ENCODE measurements at places on chromosomes 13 and 19.

- no peak for DNase-seq
These were observed 85.7 kb downstream of the C13orf42 start for GRCh38 chr13:51025245-51025905.

GRCh38 chr13:101065329-101065728, 351.0 kb downstream of the NALCN start:
- DNase-seq, result no peak

GRCh38 chr13:35496006-35496405, 19.5 kb upstream of the MAB21L1 start:
- no peak for DNase-seq

DNA sequence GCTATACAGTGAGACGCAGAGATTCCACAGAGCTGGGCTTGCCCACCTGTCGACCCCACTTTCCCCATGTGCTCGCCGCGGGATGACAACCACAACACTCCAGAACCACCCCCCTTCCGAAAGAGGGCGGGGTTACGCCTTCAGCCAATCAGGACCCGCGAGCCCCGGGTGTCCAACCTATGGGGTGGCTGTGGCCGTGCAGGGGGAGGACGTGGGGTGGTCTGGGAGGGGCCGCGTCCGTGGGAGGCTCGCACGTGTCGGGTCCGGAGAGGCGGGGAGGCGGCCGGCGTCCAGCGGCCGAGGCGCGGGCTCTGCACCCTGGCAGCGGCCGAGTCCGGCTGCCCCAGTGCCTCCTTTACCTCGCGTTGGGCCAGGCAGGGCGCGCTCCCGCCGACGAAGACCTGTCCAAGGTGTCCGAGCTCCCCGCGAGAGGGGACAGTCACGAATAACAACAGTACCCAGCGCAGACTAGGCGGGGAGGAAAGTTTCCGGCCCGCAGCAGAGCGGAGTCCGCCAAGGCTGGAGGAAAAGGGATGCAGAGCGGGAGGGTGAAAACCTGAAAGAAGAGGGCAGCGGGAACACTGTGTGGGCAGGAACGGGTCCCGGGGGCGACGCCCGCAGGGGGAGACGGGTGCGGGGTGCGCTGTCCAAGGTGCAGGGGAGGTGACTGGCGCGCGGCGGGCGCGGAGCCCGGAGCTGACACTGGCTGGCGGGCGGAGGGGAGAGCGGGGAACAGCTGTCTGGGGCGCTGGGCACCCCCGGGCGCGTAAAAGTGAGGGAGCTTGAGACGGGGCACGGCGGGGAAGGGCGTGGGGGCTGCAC, 911 bp downstream of the ENOX1 start:
- DNase-seq, result no peak

- DNase-seq, result no peak
These were observed 15.5 kb downstream of the KASH5 start for GRCh38 chr19:49403404-49404187.

DNA sequence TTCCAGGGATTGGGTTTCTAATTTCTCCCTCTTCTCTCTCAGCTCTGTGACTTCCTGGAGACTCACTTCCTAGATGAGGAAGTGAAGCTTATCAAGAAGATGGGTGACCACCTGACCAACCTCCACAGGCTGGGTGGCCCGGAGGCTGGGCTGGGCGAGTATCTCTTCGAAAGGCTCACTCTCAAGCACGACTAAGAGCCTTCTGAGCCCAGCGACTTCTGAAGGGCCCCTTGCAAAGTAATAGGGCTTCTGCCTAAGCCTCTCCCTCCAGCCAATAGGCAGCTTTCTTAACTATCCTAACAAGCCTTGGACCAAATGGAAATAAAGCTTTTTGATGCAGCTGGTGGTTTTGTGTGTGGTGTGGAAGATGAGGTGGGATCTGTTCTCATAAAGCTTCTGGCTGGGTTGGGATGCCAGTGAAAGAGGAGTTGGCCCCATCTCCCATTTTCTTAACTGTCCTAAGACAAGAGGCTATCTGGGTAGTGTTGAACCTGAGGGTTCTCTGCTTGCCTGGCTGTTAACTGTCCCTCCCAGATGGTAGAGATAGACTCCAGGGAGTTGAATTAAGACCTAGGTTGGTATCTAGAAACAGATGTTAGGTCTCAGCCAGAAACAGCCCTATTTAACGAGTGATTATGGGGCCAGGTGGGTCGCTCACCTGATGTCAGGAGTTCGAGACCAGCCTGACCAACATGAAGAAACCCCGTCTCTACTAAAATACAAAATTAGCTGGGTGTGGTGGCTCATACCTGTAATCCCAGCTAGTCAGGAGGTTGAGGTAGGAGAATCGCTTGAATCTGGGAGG, 1.6 kb downstream of the FTL start:
- DNase-seq, result no peak

DNA sequence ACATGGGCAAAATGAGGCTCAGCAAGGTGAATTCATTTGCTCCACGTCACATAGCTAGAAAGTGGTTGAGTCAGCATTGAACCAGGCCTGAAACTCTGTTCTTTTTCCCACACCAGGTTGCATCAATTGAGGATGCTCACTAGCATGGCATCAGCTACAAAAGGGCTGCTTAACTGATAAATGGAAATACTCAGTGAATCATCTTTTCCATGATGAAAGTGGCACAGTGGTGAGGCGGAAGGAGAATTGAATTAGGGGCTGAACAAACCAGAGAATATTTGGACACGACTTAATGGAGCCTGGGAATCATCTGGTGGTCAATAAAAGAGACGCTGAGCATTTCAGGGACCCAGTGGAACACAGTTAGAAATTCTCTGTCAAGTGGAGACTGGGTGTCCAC, 320.1 kb upstream of the MAB21L1 start:
- no peak for DNase-seq

- DNase-seq, result no peak
These were observed 30.2 kb upstream of the EVI5L start for GRCh38 chr19:7799640-7800355.

DNA sequence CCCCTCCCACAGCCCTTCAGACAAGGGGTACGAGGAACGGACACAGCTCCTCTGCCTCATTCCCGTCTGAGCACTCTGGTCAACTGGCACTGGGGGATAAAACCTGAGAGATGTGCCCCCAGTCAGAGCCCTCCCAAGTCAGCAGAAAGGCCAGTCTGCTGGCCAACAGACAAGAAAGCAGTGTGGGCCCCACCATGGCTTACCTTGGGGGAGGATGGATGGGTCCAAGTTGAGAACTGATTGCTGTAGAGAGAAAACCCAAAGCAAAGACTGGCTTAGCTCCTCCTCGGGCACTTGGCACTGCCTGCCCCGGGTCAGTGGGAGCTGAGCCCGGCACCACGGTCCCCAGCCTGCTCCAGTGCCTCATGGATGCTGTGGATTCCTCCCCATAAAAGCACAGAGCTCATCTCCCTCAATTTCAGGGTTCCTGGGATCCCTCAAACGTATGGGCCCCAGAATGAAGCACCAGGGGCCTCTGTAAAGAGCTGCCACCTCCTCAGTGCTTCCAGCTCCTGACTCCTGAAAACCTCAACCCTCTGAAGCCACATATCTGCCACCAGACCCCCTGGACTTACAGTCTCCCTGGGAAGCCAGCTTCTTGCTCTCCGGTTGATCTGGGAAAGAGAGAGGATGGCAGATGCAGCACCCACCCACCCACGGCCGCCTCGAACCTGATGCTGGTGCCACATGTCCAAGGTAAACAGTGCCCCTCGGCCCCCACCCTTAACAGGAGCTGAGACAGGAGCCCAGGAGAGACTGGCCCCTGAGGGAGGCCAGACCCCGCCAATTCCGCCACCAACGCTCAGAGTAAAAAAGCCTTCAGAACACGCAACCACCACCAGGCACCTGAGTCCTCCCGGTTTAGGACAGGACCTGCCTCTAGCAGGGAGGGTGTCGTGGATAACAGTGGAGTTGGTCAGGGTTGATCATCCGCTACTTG, 3.3 kb downstream of the KHSRP start:
- no peak for DNase-seq

- no peak for DNase-seq
These were observed 24.8 kb upstream of the NAXD start for GRCh38 chr13:110590577-110590976.

- DNase-seq, result no peak
These were observed 1721.8 kb upstream of the SPRY2 start for GRCh38 chr13:82062772-82063171.

- no peak for DNase-seq
These were observed 19.0 kb downstream of the OLFM2 start for GRCh38 chr19:9917321-9917720.

DNA sequence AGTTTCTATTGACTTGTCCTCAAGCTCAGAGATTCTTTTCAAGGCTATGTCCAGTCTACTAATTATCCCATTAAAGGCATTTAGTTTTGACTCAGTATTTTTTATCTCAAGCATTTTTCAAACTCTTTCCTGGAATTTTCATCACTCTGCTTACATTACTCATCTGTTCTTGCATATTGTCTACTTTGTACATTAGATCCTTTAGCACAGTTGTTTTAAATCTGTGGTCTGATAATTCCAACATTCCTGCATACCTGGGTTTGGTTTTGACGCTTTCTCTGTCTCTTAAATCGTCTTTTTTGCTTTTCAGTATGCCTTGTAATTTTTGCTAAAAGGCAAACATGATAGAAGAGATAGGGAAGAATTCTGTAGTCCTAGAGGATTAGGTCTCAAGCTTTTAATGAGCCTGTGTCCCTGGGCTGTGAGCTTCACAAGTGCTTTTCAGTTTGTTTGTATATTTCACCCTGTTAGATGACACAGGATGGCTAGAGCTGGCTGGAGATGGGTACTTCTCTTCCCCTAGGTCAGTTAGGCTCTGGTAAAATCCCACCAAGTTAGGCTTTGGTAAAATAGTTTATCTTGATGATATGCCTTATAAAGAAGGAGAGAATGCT, 46.1 kb upstream of the GPC6 start:
- DNase-seq, result no peak

- DNase-seq, result no peak
These were observed 2.2 kb downstream of the CLEC11A start for GRCh38 chr19:50725218-50725910.

DNA sequence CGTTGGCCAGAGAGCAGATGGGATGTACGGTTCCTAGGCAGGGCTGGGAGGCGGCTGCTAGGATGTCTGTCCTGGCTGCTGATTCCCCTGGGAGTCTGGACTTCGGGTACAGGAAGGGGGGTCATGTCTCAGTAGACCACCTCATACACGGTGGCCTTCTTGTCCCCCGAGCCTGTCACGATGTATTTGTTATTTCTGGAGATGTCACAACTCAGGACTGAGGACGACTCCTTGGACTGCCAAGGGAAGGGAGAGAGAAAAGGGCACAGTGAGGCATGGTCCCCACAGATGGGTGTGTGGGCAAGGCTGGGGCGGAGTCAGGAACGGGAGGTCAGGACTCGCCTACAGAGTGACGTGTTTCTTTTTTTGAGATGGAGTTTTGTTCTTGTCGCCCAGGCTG, 20.4 kb downstream of the TLE6 start:
- no peak for DNase-seq

DNA sequence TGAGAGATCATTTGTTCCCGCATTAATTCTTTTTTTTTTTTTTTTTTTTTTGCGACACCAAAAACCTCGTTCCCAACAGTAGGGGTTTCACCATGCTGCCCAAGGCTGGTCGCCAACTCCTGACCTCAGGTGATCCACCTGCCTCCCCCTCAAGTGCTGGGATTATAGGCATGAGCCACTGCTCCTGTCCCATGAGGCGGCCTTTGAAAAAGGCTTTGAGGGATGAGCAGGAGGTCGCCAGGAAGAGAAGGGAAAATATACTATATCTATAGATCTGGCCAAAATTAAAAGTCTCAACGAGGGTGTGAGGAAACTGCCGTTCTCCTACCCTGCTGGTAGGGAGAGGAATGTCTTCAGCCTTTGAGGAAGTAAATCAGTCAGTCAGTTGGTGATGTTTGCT, 26.2 kb downstream of the ZNF473 start:
- no peak for DNase-seq

DNA sequence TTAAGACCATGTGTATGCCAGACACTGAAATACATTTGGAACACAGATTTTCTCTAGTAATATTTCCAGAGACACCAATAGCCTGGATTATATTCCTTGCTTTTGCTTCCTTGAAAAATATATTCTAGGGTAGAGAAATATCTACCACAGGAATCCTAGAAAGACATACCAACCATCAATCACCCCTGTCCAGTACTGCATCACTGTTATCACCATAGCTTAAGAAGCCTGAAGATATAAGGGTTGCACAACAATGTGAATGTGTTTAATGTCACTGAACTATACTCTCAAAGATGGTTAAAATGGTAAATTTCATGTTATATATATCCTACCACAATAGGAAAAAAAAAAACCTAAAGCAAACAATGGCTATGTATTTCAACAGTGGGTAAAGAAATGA, 163.6 kb downstream of the DIAPH3 start:
- DNase-seq, result no peak

DNA sequence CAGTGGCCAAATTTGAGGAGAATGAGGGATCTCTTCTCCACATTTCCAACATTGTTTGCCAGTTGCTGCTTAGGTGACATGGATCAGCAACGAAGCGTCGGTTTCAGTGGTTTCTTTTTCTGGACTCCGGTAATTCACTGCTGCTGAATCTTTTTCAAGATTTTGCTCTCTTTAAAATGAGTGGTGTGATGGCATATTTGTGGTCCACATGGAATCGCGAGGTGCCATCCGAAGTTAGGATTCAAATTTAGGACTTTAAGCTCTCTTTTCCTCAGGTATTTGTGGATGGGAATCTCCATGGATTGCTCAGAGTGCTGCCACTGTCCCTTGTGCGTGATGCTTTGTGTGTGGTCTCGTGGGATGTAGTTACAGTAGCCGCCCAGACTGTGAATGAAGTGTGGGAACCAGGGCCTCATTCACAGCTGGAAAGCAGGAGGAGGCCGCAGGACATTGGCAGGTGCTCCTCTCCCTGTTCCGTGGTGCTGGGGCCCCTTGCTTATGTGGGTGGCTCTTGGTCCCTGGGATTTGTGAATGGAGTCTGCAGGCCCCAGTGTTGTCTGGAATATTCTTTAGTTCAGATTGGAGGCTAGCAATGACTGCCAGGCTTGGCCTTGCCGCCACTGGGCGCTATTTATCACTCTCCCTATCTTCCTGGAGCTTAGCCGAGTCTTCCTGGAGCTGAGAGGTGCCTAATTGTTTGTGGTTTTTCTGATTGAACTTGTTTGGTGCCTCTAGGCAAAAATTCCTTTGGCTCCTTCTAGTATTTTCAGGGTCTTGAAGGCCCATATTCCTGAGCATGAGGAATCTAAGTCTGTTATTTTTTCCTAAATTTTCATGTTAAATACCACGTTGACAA, 1.5 kb downstream of the ILF3 start:
- no peak for DNase-seq

DNA sequence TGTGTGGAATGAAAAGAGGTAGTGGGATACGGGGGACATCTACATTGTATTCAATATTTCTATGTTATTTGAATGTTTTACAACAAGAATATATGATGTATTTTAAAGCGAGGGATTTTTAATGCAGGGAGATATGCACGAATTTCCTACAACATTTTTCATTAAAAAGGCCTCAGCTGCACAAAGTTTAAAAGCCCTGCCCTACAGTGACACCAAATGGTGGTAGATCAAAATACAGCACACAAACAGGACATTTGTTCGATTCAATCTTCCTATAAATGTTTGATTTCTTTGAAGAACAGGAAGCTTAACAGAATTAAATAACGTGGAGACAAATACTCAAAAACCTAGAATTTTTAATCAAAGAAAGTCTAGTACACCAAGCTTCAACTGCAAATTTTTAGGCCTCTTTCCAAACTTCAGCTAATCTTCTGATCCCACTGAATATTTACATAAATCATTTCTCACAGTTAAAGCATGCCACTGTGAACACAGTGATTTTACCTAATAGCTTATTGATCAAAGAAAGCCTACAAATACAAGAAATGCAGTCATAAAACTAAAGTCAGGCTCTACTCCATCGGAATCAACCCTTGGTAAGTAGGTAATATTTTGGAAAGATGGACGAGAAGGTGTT, 257.2 kb downstream of the DIAPH3 start:
- no peak for DNase-seq

GRCh38 chr13:110772091-110772984, 58.8 kb downstream of the ING1 start:
- DNase-seq, result no peak

- no peak for DNase-seq
These were observed 17.3 kb upstream of the RBM26 start for GRCh38 chr13:79423340-79423739.
